ENCODE measurements at places on chromosomes 2 and 18. TPM values are rescaled to one million over a fixed set of nuclear protein-coding genes. Genes with fewer than 3 reads are reported as not detected.

- no peak for DNase-seq
- H3K27ac ChIP-seq, result no peak overlapping the region
- peaks cover 10% of the 10 kb centered on the region for H3K27me3 ChIP-seq
- peaks cover 2% of the 10 kb centered on the region for H3K36me3 ChIP-seq
Observed at GRCh38 chr2:98359986-98360385, 13.7 kb downstream of the CNGA3 start.

DNA sequence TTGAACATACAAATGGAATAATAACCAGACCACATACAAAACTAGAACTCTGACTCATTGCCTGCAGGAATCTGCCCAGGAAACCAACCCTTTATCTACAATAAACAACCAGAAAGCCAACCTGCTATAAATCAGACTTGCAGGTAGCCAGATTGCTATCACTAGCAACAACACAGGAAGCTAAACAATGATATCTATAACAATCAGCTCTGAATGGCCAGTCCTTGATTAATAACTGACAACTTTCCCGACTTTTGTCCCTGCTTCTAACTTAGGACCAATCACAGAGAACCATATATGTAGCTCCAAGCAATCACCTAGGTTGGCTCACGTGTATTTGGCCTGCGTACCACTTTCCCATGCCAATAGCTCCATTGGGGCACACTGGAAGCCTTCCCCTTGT lies 470.8 kb downstream of the RIT2 start:
- H3K27ac ChIP-seq, result no peak overlapping the region
- H3K36me3 ChIP-seq, result no peaks in the 10 kb centered on the region
- H3K27me3 ChIP-seq, result no peaks in the 10 kb centered on the region
- H3K4me1 ChIP-seq, result no peaks in the 10 kb centered on the region
- DNase-seq, result no peak

DNA sequence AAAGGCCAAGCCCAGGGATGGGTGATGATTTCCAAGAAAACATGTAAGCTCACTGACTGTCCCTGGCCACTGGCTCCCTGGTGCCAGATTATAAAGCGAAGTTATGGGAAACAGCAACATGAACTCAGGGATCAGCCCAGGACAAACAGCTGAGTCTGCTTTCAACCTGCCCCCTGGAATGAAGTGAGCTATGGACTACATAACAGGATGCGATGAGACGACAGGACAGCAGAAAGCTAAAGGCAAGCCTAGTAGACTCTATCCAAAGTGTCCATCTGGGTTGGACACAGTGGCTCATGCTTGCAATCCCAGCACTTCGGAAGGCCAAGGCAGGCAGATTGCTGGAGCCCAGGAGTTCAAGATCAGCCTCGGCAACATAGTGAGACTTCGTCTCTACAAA lies 16.6 kb upstream of the KCMF1 start:
- no peak for DNase-seq
- peaks cover 12% of the 10 kb centered on the region for H3K4me1 ChIP-seq
- H3K27ac ChIP-seq, result no peak overlapping the region
- H3K4me3 ChIP-seq, result no peak overlapping the region
- peaks cover 2% of the 10 kb centered on the region for H3K36me3 ChIP-seq

DNA sequence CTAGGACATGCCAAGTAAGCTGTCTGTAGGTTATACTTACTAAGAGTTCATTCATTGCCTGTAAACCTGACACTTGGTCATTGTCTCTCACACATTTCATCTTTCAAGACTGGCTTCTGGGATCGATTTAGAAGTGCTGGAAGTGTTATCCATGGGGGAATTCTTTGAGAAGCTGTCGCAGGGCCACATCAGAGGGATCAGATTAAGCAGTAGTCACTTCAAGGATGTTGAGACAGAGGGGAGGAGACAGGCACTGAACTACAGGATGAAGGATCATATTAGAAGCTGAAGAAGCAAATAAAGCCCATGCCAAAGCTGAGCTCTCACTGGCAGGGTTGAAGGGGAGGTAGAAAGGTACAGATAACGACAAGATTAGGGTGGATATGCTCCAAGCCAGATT lies 49.0 kb downstream of the CDK15 start:
- no peak overlapping the region for H3K4me3 ChIP-seq
- H3K36me3 ChIP-seq, result no peaks in the 10 kb centered on the region
- no peak overlapping the region for H3K27ac ChIP-seq

DNA sequence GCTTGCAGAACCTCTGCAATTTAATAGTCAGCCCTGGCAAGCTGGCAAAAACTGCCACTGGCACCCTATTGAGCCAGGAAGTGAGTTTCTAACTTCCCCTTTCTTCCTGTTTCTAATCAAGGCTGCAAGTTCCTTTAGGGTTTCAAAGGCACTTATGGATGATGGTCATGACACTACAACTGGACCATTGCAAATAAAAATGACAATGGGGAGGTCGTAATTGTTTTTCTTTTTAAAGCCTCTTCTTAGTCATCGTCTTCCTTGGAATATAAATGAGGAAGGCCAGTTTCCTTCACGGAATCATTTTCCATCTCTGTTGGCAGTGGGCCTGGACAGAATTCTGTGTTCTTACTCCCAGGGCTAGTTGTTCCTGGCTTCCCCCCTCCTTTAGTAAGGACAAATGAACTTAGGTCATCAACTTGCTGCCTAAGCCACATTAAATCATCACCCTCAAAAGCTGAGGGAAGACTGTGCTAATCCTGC lies 35.8 kb downstream of the SH3RF3 start:
- peaks cover 13% of the 10 kb centered on the region for H3K27me3 ChIP-seq
- H3K4me3 ChIP-seq, result no peak overlapping the region
- no peaks in the 10 kb centered on the region for H3K36me3 ChIP-seq
- DNase-seq, result no peak

CIDEA gene
- total RNA-seq, result not detected

- no peak for DNase-seq
- no peaks in the 10 kb centered on the region for H3K36me3 ChIP-seq
- H3K4me3 ChIP-seq, result no peak overlapping the region
- H3K4me1 ChIP-seq, result no peaks in the 10 kb centered on the region
- H3K27me3 ChIP-seq, result peaks cover 2% of the 10 kb centered on the region
Observed at GRCh38 chr2:138771534-138771933, 8.7 kb downstream of the NXPH2 start.

TM4SF20 gene
- not detected for total RNA-seq

Data from activated CD4-positive, alpha-beta memory T cell treated with anti-CD3 and anti-CD28 coated beads for 36 hours (primary cell).